ENCODE measurements at places on chromosomes 12 and 14.
A peak's percentile ranks its signal among the peaks of the same experiment; 100 is the strongest.

DNA sequence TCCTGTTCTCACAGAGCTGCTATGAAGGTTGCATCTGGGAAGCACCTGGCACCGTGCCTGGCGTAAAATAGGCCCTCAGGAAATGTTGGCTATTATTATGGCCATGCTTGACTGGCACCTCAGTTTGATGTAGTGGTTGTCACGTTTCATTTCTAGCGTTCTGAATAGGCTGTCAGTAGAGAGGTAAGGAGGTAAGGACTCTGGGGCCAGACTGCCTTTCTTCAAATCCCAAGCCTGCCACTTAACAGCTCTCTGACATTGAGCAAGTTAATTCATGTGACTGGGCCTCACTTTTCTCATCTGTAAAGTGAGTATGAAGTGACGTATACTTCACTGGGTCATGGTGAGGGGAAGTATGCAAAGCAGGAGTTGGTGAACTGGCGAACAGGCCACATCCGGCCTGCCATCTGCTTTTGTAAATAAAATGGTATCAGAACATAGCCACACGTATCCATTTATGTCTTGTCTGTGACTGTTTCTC is 196.2 kb downstream of the CACNA1C start:
- DNase-seq, result no peak

DNA sequence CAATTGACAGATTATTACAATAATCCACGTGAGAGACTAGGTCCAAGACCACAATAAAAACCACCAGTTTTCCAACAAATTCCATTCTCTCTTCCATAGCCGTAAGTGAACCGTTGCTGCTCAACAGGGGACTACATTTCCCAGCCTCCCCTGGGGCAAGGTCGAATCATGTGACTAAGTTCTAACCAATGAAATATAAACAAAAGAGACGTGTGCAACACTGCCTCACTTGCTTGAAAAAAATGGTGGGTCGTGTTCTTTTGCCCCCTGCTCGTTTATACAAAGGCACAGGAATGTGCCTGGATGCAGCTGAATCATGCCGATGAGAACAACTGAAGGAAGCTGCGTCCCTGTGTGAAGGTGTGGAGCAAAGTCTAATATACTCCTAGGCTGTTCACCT is 51.1 kb downstream of the HSPB8 start:
- DNase-seq, result no peak

DNA sequence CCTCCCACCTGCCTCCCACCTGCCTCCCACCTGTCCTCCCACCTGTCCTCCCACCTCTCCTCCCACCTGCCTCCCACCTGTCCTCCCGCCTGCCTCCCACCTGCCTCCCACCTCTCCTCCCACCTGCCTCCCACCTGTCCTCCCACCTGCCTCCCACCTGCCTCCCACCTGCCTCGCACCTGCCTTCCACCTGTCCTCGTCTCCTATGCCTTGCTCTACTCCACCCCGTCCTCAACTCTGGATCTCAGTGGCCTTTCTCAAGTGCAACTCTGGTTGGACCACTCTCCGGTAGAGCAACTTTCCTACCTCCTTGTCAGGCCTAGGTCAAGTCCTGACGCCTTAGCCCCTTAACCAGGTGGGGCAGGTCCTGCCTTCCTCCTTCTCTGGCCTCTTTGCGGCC is 29.3 kb upstream of the PEX5 start:
- DNase-seq, result no peak

- DNase-seq, result no peak
These were observed 823.7 kb downstream of the AACS start for GRCh38 chr12:125888921-125889320.

DNA sequence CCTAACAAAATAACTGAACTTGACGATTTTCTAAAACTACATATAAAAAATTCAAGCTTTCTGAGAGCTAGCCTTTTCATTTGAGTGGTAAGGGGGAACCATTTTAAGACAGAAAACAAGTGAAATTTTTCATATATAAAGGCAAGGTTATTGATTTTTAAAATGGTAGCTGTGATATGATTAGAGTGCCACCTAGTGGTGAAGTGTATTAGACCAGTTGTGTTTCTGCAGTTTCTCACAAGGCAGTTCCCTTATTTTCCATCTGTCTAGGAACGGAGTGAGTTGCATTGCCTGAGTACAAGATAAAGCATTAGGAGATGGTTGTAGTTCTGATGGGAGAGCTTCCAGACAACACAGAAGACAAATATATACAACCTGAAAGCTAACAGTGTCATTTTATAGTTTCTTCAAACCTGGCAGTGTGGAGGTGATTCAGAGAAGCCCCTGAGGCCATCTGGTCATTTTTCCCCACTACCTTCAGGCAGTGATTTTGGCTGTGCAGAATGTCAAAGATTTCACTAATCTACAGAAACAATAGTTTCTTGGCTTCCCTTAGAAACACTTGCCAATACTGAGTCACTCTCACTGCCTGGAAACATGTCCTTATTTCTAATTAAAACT is 180.8 kb downstream of the C12orf50 start:
- no peak for DNase-seq

DNA sequence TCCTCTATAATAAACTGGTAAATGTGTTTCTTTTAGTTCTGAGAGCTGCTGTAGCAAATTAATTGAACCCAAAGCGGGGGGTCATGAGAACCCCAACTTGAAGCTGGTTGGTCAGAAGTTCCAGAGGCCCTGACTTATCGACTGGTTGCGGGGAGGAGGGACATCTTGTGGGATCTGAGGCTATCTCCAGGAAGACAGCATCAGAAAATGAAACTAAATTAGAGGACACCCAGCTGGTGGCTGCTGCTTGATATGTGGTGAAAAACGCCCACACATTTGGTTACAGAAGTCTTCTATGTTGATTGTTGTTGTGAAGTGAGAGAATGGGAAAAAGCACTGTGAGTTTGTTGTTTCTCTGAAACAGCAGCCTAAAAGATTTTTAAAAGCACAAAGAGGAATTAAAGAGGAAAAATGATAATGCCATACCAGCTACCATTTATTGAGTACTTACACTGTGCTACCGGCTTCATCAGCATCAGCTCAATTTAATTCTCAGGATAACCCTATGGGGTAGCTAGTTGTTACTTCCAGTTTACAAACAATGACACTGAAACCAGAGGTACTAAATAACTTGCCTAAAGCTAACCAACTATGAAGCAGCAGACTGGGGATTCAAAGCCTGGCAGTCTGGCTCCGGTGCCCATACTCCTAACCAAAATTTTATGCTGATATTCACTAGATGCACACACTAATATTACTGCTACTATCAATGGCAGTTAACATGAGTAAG is 24.3 kb downstream of the DDX24 start:
- no peak for DNase-seq

GRCh38 chr12:114092981-114093380 is 126.9 kb upstream of the RBM19 start:
- no peak for DNase-seq

DNA sequence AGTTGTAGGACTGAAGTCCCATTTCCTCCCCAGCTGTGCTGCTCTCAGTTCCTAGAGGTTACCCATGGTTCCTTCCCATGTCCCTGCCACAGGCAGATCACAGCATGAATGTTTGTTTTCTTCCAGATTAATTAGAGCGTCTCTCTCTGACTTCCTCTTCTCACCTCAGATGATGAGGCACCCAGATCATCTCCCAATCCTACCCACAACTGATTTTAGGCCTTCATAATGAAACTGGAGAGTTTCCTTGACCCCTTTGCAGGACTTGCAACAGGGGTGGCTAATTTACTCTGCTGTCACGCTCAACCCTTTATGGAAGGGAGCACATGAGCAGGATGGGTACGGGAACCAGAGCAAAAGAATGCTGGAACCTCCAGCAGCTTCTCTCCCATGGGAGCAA is 32.1 kb upstream of the TXNRD1 start:
- no peak for DNase-seq

DNA sequence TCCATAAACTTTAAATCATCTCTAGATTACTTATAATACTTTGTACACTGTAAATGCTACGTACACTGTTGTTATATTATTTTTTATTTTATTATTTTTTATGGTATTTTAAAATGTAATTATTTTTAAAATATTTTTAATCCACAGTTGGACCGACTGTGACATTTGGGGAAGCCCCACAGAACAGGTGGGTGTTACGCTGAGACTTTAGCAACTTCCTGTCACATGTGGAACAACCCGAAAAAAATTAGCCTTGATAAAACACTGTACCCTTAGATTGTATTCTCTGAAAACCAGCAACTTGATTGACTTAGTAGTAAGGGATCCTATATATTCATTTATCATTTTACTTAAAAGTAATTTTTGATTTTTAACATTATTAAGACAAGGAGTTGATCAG is 1755.7 kb upstream of the SEL1L start:
- no peak for DNase-seq

GRCh38 chr12:91110311-91110924 is 876 bp downstream of the LUM start:
- no peak for DNase-seq

GRCh38 chr12:106759526-106760183 is 14.8 kb upstream of the RIC8B start:
- no peak for DNase-seq

- peak; percentile 47 for DNase-seq
These were observed 8.0 kb upstream of the ASB8 start for GRCh38 chr12:48165089-48165981.

DNA sequence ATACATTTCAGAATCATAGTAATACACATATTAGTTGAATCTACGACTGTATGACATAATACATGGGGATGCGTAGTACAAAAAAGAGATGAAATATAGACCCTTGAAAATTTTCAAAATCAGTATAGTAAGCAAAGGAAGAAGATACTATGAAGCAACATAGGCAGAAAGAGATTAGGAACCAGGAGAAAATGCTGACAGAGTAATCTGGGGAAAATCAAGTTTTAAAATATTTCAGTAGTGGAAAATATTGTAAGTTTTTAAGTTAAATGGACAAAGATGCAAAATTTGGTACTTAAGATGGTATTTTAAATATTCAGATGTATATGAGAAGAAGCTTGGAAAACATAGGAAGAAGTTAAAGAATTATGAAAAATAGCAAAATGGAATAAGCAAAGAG is 915.6 kb upstream of the LRFN5 start:
- no peak for DNase-seq

- peak; percentile 52 for DNase-seq
These were observed 5.9 kb downstream of the GPR84 start for GRCh38 chr12:54358191-54358944.

DNA sequence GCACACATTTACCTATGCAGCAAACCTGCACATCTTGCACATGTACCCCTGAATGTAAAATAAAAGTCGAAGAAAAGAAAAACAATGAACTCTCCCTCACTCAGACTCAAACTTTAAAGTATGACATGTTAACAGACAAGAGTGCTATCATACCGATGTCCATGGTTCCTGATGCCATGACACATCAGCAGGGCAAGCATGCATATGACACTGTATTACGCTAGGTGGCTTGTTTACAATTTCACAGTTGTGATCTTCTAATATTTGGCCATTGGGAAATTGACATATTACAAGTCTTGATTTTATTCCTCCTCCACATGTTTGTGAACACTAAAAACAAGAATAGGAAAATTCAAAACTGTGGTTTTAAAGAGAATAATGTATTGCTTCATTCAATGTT is 126.6 kb downstream of the ADAMTS20 start:
- DNase-seq, result no peak

- peak; percentile 61 for DNase-seq
These were observed 833 bp upstream of the BHLHE41 start for GRCh38 chr12:26125400-26126339.

Measured in stimulated activated naive CD8-positive, alpha-beta T cell treated with anti-CD3 and anti-CD28 coated beads, Interleukin-15, Interleukin-2, amounts not matched to agents 100 U/mL and 50 U/mL, for 24 hours (primary cell).